ENCODE measurements at places on chromosomes 3 and 15. TPM values are rescaled to one million over a fixed set of nuclear protein-coding genes. Genes with fewer than 3 reads are reported as not detected.

- DNase-seq = no peak
- no peak overlapping the region for H3K27ac ChIP-seq
- H3K4me3 ChIP-seq = no peak overlapping the region
Measured at GRCh38 chr3:187947927-187948682, 202.8 kb upstream of the BCL6 start.

The GPR149 gene
- total RNA-seq = not detected

DNA sequence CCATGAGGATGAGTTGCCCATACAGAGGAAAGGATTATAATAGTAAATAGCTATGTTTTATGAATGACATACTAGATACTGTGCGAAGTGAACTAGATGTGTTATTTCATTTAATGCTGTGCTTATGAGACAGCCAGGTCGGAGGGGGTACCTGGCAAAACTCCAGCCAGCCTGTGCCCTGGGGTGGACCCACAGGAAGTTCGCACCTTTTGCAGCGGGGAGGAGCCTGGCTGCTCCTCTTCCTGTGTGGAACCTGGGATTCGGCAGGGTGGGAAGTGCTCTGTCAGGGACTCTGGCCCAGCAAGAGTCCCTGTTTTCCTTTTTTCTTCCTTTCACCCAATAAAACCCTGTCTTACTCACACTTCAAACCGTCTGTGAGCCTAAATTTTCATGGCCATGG is 452.2 kb downstream of the IL5RA start:
- no peak for DNase-seq
- H3K4me3 ChIP-seq = no peak overlapping the region
- H3K27ac ChIP-seq = no peak overlapping the region
- no peaks in the 10 kb centered on the region for H3K27me3 ChIP-seq
- H3K36me3 ChIP-seq = no peaks in the 10 kb centered on the region

The ALDH1L1 gene
- 4.7 TPM for total RNA-seq

GRCh38 chr15:67415181-67415580 is 105.8 kb upstream of the C15orf61 start:
- H3K36me3 ChIP-seq = peaks cover 4% of the 10 kb centered on the region
- H3K27ac ChIP-seq = no peak overlapping the region
- no peak overlapping the region for H3K4me3 ChIP-seq
- H3K4me1 ChIP-seq = peaks cover 19% of the 10 kb centered on the region
- DNase-seq = no peak

GRCh38 chr3:11212299-11212608 is 58.0 kb downstream of the HRH1 start:
- no peak for DNase-seq
- no peak overlapping the region for H3K4me3 ChIP-seq
- no peaks in the 10 kb centered on the region for H3K4me1 ChIP-seq

The RCCD1 gene
- total RNA-seq = 20.6 TPM

The SACM1L gene
- 56.7 TPM for total RNA-seq

DNA sequence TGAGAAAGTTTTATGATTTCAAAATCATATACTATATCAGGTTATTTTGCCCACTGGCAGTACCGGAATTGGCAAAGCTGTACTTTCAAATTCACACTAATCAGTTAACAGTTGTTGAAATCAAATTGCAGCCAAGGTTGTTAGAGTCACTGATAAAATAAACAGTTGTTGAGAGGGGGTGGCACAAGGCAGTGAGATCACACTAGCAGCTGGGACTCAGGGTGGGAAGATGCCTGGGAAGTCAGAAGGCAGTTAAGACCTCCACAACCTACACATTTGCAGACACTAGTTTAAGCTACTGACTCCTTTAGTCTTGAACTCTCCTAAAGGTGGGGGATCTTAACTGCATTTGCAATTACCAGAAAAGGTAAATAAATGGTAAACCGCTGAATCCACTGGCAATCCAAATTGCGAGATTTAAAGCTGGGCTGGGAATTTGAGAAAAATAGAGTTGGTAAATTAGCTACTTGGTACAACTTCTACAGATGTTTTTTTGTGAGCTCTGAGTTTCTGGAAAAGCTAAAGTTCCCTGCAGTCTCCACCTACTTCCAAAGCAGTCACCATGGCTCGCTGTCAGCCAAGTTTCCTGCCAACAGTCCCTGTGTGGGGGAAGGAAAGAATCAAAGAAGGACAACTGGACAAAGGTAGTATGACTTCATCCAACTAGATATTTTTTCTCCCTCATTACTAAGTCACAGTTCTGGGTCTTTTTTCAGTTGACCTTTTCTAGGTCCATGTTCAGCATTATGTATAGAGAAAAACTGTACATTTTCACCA is 105.7 kb downstream of the ZNF385D start:
- H3K27me3 ChIP-seq = no peaks in the 10 kb centered on the region
- DNase-seq = no peak
- no peak overlapping the region for H3K27ac ChIP-seq
- H3K36me3 ChIP-seq = no peaks in the 10 kb centered on the region
- H3K4me3 ChIP-seq = no peak overlapping the region

The ZNF774 gene
- 9.5 TPM for total RNA-seq

The GP5 gene
- total RNA-seq = 0.18 TPM

- H3K36me3 ChIP-seq = no peaks in the 10 kb centered on the region
- H3K27ac ChIP-seq = no peak overlapping the region
- H3K4me3 ChIP-seq = no peak overlapping the region
- H3K27me3 ChIP-seq = no peaks in the 10 kb centered on the region
Measured at GRCh38 chr3:83873550-83873949, 1085.2 kb upstream of the CADM2 start.

GRCh38 chr3:108724101-108724500 is 33.1 kb downstream of the RETNLB start:
- no peak overlapping the region for H3K27ac ChIP-seq
- H3K4me3 ChIP-seq = no peak overlapping the region
- no peaks in the 10 kb centered on the region for H3K36me3 ChIP-seq
- peaks cover 8% of the 10 kb centered on the region for H3K4me1 ChIP-seq

DNA sequence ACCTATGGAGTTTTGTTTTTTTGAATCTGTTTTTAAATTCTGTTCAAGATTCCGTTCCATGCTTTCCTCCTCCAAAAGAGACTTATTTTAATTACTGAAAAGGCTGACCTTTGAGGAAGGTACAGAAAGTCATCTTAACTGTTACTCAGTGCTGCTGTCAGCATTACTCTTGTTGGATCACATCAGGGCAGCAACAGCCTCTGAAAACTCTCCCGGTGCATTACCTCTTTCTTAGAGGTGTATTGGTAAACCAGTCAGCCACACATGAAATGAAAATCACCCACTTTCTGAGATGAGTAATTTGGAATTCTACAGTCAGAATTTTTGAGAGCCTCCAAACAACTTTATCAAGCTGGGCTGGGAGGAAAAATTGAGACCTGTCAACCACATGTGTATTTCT is 88.5 kb upstream of the LIMD1 start:
- H3K4me1 ChIP-seq = no peaks in the 10 kb centered on the region
- H3K27ac ChIP-seq = no peak overlapping the region
- DNase-seq = no peak
- no peaks in the 10 kb centered on the region for H3K27me3 ChIP-seq
- H3K4me3 ChIP-seq = no peak overlapping the region
- peaks cover 7% of the 10 kb centered on the region for H3K36me3 ChIP-seq

The BUB1B gene
- 42.6 TPM for total RNA-seq

GRCh38 chr15:52225230-52225629 is 34.0 kb upstream of the GNB5 start:
- no peaks in the 10 kb centered on the region for H3K4me1 ChIP-seq
- H3K36me3 ChIP-seq = peaks cover 25% of the 10 kb centered on the region
- no peaks in the 10 kb centered on the region for H3K27me3 ChIP-seq

DNA sequence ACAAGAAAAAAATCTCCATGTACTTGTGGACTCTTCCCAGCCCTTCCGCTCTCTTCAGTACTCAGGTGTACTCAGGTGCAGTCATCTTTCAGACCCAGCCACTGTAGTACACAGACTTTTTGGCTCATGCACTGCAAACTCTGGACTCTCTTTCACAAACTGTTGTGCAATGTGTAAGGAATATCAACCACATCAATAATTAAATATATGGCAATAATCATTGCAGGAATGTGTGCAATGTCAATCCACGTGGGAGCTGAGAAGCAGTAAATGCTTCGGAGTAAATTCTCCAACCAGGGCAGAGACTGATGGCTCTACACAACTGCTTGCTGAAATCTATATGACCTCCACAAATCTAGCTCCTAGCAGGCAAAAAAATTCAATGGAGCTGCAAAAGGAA is 287.3 kb upstream of the COL8A1 start:
- no peak overlapping the region for H3K27ac ChIP-seq
- no peak for DNase-seq
- H3K27me3 ChIP-seq = no peaks in the 10 kb centered on the region
- H3K4me3 ChIP-seq = no peak overlapping the region

DNA sequence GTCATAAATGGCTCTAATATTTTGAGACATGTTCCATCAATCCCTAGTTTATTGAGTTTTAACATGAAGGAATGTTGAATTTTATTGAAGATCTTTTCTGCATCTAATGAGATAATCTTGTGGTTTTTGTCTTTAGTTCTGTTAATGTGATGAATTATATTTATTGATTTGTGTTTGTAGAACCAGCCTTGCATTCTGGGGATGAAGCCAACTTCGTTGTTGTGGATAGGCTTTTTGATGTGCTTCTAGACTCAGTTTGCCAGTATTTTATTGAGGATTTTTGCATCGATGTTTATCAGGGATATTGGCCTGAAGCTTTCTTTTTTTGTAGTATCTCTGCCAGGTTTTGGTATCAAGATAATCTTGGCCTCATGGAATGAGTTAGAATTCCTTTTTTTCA is 72.0 kb upstream of the CD96 start:
- no peaks in the 10 kb centered on the region for H3K27me3 ChIP-seq
- no peak for DNase-seq
- H3K4me1 ChIP-seq = peaks cover 1% of the 10 kb centered on the region
- H3K4me3 ChIP-seq = no peak overlapping the region
- H3K36me3 ChIP-seq = peaks cover 2% of the 10 kb centered on the region

- no peaks in the 10 kb centered on the region for H3K4me1 ChIP-seq
- no peaks in the 10 kb centered on the region for H3K36me3 ChIP-seq
- H3K4me3 ChIP-seq = no peak overlapping the region
- H3K27ac ChIP-seq = no peak overlapping the region
- no peak for DNase-seq
Measured at GRCh38 chr15:97561529-97561928, 399.0 kb upstream of the ARRDC4 start.

The SGO1 gene
- total RNA-seq = 14.8 TPM

- peaks cover 1% of the 10 kb centered on the region for H3K4me1 ChIP-seq
- no peak overlapping the region for H3K4me3 ChIP-seq
- no peaks in the 10 kb centered on the region for H3K27me3 ChIP-seq
- no peak overlapping the region for H3K27ac ChIP-seq
- no peaks in the 10 kb centered on the region for H3K36me3 ChIP-seq
Measured at GRCh38 chr3:77931255-77932009, 891.5 kb downstream of the ROBO2 start.

The PDE12 gene
- total RNA-seq = 15.4 TPM

- no peaks in the 10 kb centered on the region for H3K27me3 ChIP-seq
- H3K4me1 ChIP-seq = no peaks in the 10 kb centered on the region
- DNase-seq = no peak
- no peak overlapping the region for H3K4me3 ChIP-seq
- no peaks in the 10 kb centered on the region for H3K36me3 ChIP-seq
Measured at GRCh38 chr15:35911052-35911777, 365.2 kb upstream of the DPH6 start.

The CEP19 gene
- total RNA-seq = 2.5 TPM

The LIPH gene
- 0.79 TPM for total RNA-seq

The SLC30A4 gene
- 6.7 TPM for total RNA-seq

DNA sequence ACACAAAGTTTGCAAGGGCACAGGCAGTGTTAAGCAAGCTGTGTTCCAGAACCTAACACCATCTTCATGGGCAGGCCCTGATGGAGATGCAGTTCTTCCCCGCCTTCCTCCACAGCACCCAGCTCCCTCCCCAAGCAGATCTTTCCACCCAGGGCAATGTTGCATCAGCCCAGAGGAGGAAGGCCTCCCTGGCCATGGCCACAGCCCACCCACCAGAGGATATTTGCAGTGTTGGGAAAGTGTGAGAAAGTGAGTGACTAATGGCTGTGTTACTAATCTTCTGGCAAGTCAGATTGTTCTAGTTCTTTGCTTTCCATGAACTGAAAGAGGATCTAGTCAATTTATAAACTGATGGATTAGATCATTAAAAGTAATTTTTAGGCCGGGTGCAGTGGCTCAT is 42.0 kb upstream of the ATP10A start:
- no peaks in the 10 kb centered on the region for H3K36me3 ChIP-seq
- peaks cover 5% of the 10 kb centered on the region for H3K4me1 ChIP-seq
- no peak overlapping the region for H3K27ac ChIP-seq
- H3K27me3 ChIP-seq = no peaks in the 10 kb centered on the region
- H3K4me3 ChIP-seq = no peak overlapping the region

DNA sequence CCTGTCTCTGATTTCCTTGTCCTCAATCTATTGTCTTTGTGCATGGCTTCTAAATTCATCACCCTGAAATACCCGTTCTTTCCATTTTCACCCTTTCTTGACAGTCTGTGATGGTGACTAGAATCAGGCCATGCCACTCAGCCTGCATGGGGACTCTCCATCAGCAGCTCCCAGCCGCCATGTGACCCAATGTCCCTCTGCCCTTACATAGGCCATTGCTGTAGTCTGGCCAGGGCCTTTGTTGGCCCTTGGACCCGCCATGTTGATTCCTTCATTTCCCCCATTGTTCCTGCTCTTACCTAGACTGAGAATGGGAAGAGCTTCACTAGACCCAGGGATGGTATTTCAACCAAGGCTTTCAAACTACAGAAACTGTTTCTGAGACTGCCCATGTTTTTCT is 45.8 kb downstream of the SPSB4 start:
- no peak overlapping the region for H3K4me3 ChIP-seq
- H3K4me1 ChIP-seq = peaks cover 4% of the 10 kb centered on the region
- peaks cover 5% of the 10 kb centered on the region for H3K36me3 ChIP-seq
- no peak overlapping the region for H3K27ac ChIP-seq
- no peaks in the 10 kb centered on the region for H3K27me3 ChIP-seq

The CYP11A1 gene
- total RNA-seq = 2.0 TPM

DNA sequence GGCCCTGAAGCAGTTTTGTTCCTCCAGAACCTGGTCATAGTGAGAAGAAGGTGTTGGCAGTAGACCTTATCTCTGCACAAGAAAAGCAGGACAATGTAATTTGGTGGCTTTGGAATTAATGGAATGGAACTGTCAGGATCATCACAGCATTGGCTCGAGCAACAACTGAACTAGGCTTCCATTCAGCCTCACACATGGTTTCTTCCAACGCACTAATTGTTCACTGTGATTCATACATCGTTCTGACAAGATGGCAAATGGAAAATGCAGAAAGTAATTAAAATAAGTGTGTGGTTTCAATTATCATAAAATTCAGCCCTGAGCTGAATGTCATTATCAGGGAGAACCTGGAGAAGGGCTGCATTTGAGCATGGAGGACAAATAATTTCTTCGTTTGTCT is 80.6 kb downstream of the MFSD1 start:
- no peaks in the 10 kb centered on the region for H3K36me3 ChIP-seq
- H3K4me1 ChIP-seq = no peaks in the 10 kb centered on the region
- no peak for DNase-seq
- no peak overlapping the region for H3K27ac ChIP-seq

The RHCG gene
- not detected for total RNA-seq

The SLC27A2 gene
- 10.6 TPM for total RNA-seq

The P2RY1 gene
- total RNA-seq = 2.1 TPM

The NOX5 gene
- total RNA-seq = not detected

The PLXND1 gene
- total RNA-seq = 18.0 TPM

- no peaks in the 10 kb centered on the region for H3K36me3 ChIP-seq
- peaks cover 13% of the 10 kb centered on the region for H3K4me1 ChIP-seq
- no peak for DNase-seq
Measured at GRCh38 chr3:29933802-29934490, 653.1 kb downstream of the RBMS3 start.

GRCh38 chr3:131397889-131398288 is 16.3 kb downstream of the NUDT16 start:
- H3K36me3 ChIP-seq = no peaks in the 10 kb centered on the region
- no peak overlapping the region for H3K4me3 ChIP-seq
- H3K4me1 ChIP-seq = peaks cover 3% of the 10 kb centered on the region
- peaks cover 2% of the 10 kb centered on the region for H3K27me3 ChIP-seq

The SPINK8 gene
- not detected for total RNA-seq

The SH2D7 gene
- total RNA-seq = not detected

Measured in progenitor cell of endocrine pancreas (in vitro differentiated cells).